GM23338 (cell line): ENCODE measurements at places on chromosomes 16 and 17. TPM values are rescaled to one million over a fixed set of nuclear protein-coding genes. Genes with fewer than 3 reads are reported as not detected.

MYH11 gene
- total RNA-seq: 1.0 and 5.9 TPM in 2 replicates

VPS25 gene
- 110 and 129 TPM in 2 replicates for total RNA-seq

TP53TG3F gene
- not detected in 2 replicates for total RNA-seq

MYO1C gene
- total RNA-seq: 35.2 and 57.1 TPM in 2 replicates

DCAKD gene
- total RNA-seq: 51.3 and 57.2 TPM in 2 replicates

KCTD2 gene
- total RNA-seq: 24.3 and 30.0 TPM in 2 replicates

SRCIN1 gene
- 1.3 and 2.2 TPM in 2 replicates for total RNA-seq

ITGAX gene
- total RNA-seq: 0.12 TPM in 1 of 2 replicates, not detected in the other

SRSF1 gene
- 584 and 639 TPM in 2 replicates for total RNA-seq

OXLD1 gene
- 46.0 and 76.2 TPM in 2 replicates for total RNA-seq

ZNF19 gene
- total RNA-seq: 3.5 and 4.8 TPM in 2 replicates

ABCA10 gene
- not detected in 2 replicates for total RNA-seq

TRAPPC2L gene
- total RNA-seq: 59.3 and 68.8 TPM in 2 replicates

ACAP1 gene
- 30.7 and 35.8 TPM in 2 replicates for total RNA-seq

POLR2A gene
- total RNA-seq: 136 and 151 TPM in 2 replicates

SLC16A6 gene
- total RNA-seq: 0.35 TPM in 1 of 2 replicates, not detected in the other

EME1 gene
- total RNA-seq: 5.9 and 15.9 TPM in 2 replicates

PARD6A gene
- total RNA-seq: 15.1 and 15.7 TPM in 2 replicates

FBXO39 gene
- 0.19 TPM in 1 of 2 replicates, not detected in the other for total RNA-seq

PSMD11 gene
- total RNA-seq: 132 and 180 TPM in 2 replicates

SYNGR3 gene
- 72.2 and 77.7 TPM in 2 replicates for total RNA-seq

MYL4 gene
- total RNA-seq: not detected in 2 replicates

ARHGAP23 gene
- total RNA-seq: 116 and 150 TPM in 2 replicates

WNK4 gene
- 0.10 and 0.54 TPM in 2 replicates for total RNA-seq

KIAA0513 gene
- total RNA-seq: 7.8 and 8.7 TPM in 2 replicates

ARHGDIG gene
- 1.0 and 1.2 TPM in 2 replicates for total RNA-seq
